ENCODE measurements at places on chromosomes 3 and 15.
A peak's percentile ranks its signal among the peaks of the same experiment; 100 is the strongest.

DNA sequence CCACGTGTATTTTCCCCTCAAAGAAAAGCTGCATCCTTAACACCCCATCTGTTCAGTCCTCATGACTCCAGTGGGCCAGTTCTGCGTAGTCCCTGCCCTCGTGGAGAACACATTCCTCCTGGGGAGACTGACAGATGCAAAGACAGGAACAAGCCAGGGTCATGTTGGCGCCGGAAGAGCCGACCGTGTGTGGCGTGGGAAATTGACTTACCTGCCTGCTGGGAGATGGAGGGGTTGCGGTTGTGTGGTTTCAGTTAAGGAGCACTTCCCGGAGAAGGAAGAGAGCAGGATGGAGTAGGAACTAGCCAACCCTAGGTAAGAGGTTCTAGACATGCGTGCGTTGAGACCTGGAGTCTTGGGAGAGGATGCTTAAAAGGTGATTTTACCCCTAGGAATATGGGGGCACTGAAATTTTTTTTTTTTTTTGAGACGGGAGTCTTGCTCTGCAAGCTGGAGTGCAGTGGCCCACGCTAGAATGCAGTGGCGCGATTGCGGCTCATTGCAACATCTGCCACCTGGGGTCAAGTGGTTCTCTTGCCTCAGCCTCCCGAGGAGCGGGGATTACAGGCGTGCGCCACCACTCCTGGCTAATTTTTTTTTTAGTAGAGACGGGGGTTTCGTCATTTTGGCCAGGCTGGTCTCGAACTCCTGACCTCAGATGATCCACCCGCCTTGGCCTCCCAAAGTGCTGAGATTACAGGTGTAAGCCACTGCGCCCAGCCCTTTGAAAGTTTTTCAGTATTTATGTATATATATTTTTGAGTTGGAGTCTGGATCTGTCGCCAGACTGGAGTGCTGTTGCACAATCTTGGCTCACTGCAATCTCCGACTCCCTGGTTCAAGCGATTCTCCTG lies 1.4 kb downstream of the VHL start:
- no peak for DNase-seq

GRCh38 chr3:180036671-180037455 lies at the start of gene PEX5L:
Gene PEX5L, minus strand, starts transcription at chr3:180036937. Its CDS starts 338 bp downstream, at chr3:180036599.
- DNase-seq, result peak; percentile 75

GRCh38 chr15:95298729-95299128 lies 1031.8 kb upstream of the NR2F2 start:
- no peak for DNase-seq

- no peak for DNase-seq
Measured at GRCh38 chr15:63901912-63902670, 68.3 kb upstream of the HERC1 start.

- DNase-seq, result no peak
Measured at GRCh38 chr15:41939986-41940385, 32.4 kb downstream of the EHD4 start.

DNA sequence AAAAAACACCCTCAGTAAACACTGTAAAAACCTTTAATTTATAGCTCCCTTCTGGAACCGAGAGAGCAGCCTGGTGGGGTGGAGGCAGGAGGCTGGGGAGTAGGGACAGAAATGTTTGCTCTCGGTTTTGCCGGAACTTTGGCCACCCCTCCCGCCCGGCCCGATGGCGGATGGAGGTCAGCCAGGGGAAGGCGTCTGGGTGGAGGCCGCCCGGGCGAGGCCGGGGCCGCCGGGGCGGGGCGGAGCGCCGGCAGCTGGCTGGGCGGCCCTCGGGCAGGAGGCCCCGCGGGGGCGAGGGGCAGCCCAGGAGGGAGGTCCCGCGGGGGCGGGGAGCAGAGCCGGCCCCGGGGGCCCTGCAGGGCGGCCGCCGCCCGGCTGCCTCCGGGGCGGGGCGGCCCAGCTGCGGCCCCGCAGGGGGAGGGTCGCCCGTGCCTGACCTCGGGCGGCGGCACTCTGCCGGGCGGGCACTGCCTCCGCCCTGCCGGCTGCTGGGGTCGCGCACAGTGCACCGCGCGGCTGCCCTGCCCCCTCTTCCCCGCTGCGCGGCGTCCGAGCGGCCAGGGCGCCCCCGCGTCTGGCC lies 829 bp upstream of the SKIL start:
- DNase-seq, result peak; percentile 78

- no peak for DNase-seq
Measured at GRCh38 chr3:197259096-197259495, 39.3 kb downstream of the DLG1 start.

GRCh38 chr15:50652671-50653070 lies 33.9 kb downstream of the TRPM7 start:
- DNase-seq, result no peak

GRCh38 chr3:52026041-52026440 lies 30.3 kb downstream of the DUSP7 start:
- DNase-seq, result no peak

- DNase-seq, result no peak
Measured at GRCh38 chr3:11607816-11608215, 35.9 kb downstream of the VGLL4 start.

- no peak for DNase-seq
Measured at GRCh38 chr15:45523166-45523460, 558 bp upstream of the SLC30A4 start.

DNA sequence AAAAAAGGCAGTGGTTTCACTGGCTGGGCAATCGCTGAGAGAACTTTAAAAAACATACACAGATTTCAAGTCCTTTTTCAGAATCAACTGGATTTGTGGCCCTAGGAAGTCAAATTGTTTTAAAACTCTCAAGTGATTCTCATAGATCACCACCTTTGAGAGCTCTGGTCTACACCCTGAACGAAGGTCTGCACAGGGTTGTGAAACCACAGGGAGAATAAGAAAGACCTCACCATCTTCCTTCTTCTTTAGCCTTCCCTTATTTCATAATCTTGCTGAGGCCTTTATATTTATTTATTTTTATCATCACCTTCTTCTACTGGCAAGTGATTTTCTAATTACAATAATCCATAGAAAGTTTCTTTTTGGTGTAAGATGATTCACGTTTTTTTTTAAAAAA lies 58.1 kb downstream of the FOXP1 start:
- no peak for DNase-seq

- DNase-seq, result no peak
Measured at GRCh38 chr3:40262331-40262730, 47.2 kb upstream of the EIF1B start.

DNA sequence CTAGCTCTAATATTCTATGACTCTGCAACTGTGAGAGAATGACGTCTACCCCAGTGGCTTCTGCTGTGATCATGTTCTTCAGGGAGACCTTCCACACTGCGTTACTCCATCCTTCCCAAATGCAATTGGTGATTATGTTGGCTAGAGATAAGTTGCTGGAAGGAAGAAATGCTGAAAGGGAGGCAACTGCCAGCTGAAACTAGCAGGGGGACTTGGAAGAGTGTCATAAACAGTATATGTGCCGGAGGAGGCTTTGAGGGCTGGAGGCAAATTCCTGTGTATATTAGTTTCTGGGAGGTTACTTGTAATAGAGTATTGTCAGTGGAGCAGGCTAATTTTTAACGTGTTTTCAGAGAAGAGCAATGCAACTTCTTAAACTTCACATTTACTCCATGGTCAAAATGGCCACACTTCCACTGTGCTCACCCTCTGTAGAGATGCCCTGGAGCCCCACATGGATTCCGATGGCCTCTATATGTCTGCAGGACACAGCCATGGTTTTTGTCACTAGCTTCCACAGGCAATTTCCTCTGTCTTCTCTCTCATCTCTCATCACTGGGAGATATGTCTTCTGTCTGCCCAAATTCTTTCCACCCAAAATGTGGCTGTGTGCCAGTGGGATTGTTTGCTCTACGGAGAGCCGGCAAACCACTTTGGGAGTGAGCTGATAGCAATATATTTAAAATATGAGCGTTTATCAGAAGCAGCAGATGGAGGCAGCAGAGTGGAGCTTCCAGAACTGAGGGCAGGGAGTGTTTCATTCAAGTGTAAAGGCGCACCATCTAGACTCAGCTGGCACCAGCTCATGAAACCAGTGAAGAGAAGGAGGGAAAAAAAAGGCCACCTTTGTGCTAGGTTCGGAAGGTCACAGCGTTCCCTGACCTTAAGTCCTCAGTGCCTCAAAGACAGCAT lies 13.3 kb upstream of the CD47 start:
- DNase-seq, result no peak

- no peak for DNase-seq
Measured at GRCh38 chr15:75025107-75025506, 1.7 kb downstream of the PPCDC start.

- DNase-seq, result peak; percentile 50
Measured at GRCh38 chr3:36380221-36381031, at the start of gene STAC. Gene STAC, plus strand, starts transcription at chr3:36380504. Its CDS starts 140 bp downstream, at chr3:36380644.

DNA sequence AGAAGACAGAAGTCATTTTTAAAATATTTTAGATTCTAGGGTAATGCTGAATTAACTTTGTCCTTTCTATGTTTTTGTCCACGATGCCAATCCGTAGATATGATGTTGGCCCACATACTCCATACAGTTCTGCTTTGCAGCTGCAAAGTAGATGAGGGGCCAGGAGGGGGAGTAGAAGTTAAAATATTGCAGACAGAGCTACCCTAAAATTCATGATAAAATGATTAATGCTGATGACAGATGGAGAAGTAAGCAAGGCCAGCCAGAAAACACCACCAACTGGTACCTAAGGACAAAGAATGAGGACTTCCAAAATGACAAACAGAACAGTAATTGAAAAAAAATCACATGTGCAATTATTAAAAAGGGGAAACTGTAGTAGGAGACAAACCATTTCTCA lies 756.6 kb upstream of the ARPP21 start:
- no peak for DNase-seq

GRCh38 chr3:18989237-18989795 lies 159.0 kb upstream of the KCNH8 start:
- no peak for DNase-seq

DNA sequence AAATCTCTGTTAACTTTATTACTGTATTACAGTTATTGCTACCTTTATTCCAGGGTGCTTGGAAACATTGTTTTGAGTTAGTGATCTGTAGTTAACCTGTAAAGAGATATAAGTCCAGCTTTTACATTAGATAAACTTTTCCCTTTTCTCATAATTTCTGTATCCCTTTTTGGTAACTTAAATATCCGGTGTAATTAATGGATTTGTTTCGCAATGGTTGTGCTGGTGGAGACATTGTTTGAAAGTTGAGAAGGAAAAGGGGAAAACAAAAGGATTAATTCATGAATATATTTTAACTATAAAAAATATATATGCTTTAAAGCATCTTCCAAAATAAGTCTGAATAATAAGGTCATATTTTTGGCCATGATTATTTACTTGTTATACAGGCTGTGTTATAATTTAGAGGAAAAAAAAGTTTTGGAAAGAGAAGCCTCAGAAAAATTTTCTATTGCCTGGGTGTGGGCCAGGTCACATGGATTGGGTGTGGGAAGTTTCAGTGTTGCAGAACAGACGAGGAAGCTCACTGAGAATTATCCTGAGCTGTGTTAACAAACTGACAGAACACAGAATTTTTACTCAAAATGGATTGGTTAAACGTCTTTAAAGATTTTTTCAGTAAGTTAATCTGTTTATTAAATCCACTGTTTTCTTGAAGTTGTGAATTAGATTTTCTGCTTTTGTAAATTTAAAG lies 27.7 kb upstream of the IL20RB start:
- DNase-seq, result no peak

DNA sequence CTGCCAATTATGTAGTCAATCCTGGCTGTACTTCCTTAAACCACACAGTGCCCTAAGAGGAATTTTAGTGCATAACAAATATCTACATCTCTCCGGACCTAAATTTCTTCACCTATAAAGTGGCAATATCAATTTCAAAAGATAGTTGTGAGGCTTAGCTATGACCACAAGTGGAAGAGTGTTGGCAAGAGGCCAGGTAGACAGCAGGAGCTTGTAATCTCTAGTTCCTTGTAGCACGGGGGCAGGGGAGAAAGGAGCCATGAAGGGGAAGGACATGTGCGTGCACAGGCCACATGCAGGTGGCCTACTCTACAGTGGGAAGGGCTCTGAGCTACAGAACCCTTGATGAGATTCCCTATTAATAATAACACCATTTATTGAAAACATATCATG lies 269.7 kb downstream of the ABHD5 start:
- no peak for DNase-seq

- peak; percentile 70 for DNase-seq
Measured at GRCh38 chr3:48299746-48300712, 33.4 kb downstream of the SPINK8 start.

DNA sequence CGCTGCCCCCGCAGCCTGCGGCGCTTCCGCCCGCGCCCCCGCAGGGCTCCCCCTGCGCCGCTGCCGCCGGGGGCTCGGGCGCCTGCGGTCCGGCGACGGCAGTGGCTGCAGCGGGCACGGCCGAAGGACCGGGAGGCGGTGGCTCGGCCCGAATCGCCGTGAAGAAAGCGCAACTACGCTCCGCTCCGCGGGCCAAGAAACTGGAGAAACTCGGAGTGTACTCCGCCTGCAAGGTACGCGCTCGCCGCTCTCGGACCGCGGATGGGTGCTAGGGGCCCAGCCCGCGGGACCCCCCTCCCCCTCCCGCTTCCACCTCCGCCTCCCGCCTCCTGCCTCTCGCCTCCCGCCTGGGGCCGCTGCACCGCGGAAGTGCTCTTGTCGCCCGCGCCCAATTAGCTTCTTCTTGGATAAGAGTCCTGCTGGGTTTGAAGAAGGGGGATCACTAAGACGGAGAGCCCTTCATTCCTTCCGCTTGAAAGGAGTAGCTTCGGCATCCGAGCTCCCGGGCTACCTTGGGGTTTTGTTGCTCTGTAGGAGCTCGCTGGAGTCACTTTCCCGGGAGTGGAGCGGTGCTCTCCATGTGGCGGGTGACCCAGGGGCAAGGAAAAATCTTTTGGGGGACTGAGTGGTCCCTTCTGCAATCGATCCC lies 426 bp downstream of the KAT2B start:
- peak; percentile 84 for DNase-seq

DNA sequence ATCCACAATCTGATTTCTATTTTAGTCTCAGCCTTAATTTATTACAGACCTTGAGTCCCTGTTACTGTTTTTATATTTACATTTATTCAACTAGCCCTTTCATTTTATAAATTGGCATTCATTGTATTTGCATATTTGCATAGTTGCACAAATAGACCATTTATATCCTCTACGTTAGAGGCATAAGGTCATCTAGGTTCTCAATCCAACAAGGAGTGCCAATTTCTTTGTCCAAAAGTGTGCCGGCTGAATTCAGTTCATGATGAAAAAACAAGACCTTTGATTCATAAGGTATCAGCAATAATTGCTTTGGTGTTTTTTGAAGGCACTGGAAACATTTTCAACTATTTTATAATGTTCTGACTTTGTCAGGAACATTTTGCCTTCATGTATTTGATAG lies 33.9 kb upstream of the NANOGP8 start:
- no peak for DNase-seq

- no peak for DNase-seq
Measured at GRCh38 chr3:151052756-151053155, 32.7 kb upstream of the MED12L start.

Data from activated CD8-positive, alpha-beta memory T cell treated with anti-CD3 and anti-CD28 coated beads, Interleukin-2, amount 50 U/mL, for 48 hours (primary cell).